CD4-positive, CD25-positive, alpha-beta regulatory T cell (primary cell): ENCODE measurements at places on chromosomes 13 and 19. TPM values are rescaled to one million over a fixed set of nuclear protein-coding genes. Genes with fewer than 3 reads are reported as not detected.
A peak's percentile ranks its signal among the peaks of the same experiment; 100 is the strongest.

The HCST gene
- 640 TPM for polyA plus RNA-seq

The TUBB4A gene
- not detected for polyA plus RNA-seq

The ZNF442 gene
- polyA plus RNA-seq, result 0.71 TPM

The REEP6 gene
- polyA plus RNA-seq, result 3.3 TPM

The CBARP gene
- polyA plus RNA-seq, result not detected

The GJA3 gene
- polyA plus RNA-seq, result not detected

The PSG6 gene
- polyA plus RNA-seq, result not detected

The TMEM150B gene
- polyA plus RNA-seq, result not detected

The PCP2 gene
- polyA plus RNA-seq, result 0.86 TPM

DNA sequence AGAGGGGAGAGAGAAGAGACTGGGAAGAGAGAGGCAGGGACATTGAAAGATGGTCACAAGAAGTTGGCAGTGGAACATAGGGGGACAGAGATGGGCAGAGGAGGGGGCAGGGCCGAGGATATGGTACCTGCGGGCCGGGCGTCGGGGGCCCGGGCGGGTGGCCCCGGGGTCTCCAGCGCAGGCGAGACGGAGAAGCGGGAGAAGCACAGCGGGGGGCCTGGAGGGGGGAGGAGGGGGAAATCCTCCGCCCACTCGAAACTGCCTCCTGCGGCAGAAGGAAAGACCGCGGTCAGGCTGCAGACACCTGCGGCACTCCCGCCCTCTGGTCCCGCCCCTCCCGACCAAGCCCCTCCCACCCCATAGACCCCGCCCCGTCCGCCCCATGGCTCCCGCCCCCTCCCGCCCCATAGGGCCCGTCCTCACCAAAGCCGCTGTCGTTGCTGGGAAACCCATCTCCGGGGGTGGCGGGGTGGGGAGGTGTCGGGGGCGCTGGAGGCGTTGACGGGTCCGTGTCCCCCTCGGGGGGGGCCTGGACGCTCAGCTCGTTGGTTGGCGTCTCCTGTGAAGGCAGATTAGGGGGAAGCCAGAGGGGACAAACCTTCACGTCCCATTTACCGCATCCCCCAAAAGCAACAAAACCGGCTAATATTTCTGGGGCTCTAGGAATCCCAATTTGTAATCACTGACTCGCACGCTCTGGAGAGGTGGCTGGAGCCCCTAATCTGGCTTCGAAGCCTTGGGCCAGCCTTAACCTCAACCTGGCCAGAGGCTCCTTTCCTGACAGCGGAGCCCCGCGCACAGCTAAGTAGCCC is 20.4 kb downstream of the LMTK3 start:
- DNase-seq, result peak; percentile 47
- H3K27ac ChIP-seq, result no peak overlapping the region
- no peak overlapping the region for H3K4me3 ChIP-seq
- no peaks in the 10 kb centered on the region for H3K36me3 ChIP-seq
- peaks cover 31% of the 10 kb centered on the region for H3K4me1 ChIP-seq
- peaks cover 12% of the 10 kb centered on the region for H3K27me3 ChIP-seq

GRCh38 chr19:41422456-41422855 is 4.7 kb downstream of the B3GNT8 start:
- H3K4me1 ChIP-seq, result peaks cover 4% of the 10 kb centered on the region
- no peak for DNase-seq
- no peak overlapping the region for H3K4me3 ChIP-seq
- peaks cover 49% of the 10 kb centered on the region for H3K36me3 ChIP-seq

- H3K36me3 ChIP-seq, result no peaks in the 10 kb centered on the region
- H3K27ac ChIP-seq, result no peak overlapping the region
- peaks cover 22% of the 10 kb centered on the region for H3K4me1 ChIP-seq
- DNase-seq, result no peak
- no peaks in the 10 kb centered on the region for H3K27me3 ChIP-seq
Observed at GRCh38 chr19:33520048-33520643, 1.4 kb downstream of the PEPD start.

- H3K4me3 ChIP-seq, result no peak overlapping the region
- no peaks in the 10 kb centered on the region for H3K27me3 ChIP-seq
- DNase-seq, result no peak
- no peaks in the 10 kb centered on the region for H3K4me1 ChIP-seq
Observed at GRCh38 chr13:47288546-47288945, 391.7 kb upstream of the HTR2A start.

- no peak overlapping the region for H3K4me3 ChIP-seq
- H3K27me3 ChIP-seq, result no peaks in the 10 kb centered on the region
- no peak overlapping the region for H3K27ac ChIP-seq
- H3K36me3 ChIP-seq, result no peaks in the 10 kb centered on the region
Observed at GRCh38 chr13:74036373-74036772, 97.8 kb downstream of the KLF12 start.

GRCh38 chr19:23145617-23146415 is 29.0 kb downstream of the ZNF730 start:
- H3K27ac ChIP-seq, result no peak overlapping the region
- no peaks in the 10 kb centered on the region for H3K36me3 ChIP-seq
- DNase-seq, result no peak
- no peak overlapping the region for H3K4me3 ChIP-seq
- H3K27me3 ChIP-seq, result no peaks in the 10 kb centered on the region

DNA sequence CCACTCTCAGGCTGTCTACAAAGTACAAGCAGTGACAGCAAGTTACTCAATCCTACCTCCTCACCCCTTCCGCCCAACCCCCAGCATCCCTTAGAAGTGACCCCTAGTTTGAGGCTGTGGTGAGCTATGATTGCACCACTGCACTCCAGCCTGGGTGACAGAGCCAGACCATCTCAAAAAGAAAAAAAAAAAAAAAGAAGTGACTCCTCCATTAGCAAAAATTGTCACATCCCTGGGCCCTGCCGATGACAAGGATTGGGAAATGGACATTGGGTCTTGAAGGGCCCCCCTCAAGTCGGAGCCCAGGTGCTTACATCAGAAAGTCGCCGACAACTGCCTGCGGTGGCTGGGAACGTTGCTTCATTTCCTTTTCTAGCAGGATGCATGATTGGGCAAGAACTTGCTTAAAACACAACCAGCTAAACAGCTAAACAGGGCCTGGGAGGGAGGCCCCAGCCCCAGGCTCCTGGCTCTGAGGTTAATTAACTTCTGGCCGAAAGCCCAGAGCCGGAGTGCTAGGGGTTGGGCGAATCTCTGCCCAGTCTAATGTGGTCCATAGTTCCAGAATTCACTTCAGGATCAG is 15.3 kb downstream of the RAB3D start:
- H3K4me1 ChIP-seq, result peaks cover 11% of the 10 kb centered on the region
- no peaks in the 10 kb centered on the region for H3K27me3 ChIP-seq
- no peak overlapping the region for H3K27ac ChIP-seq
- H3K36me3 ChIP-seq, result peaks cover 12% of the 10 kb centered on the region
- DNase-seq, result no peak

- H3K27ac ChIP-seq, result no peak overlapping the region
- no peak overlapping the region for H3K4me3 ChIP-seq
- H3K27me3 ChIP-seq, result no peaks in the 10 kb centered on the region
- H3K36me3 ChIP-seq, result peaks cover 76% of the 10 kb centered on the region
- DNase-seq, result no peak
Observed at GRCh38 chr19:6417713-6418561, 6.7 kb downstream of the KHSRP start.

- DNase-seq, result no peak
- no peak overlapping the region for H3K4me3 ChIP-seq
- no peak overlapping the region for H3K27ac ChIP-seq
- no peaks in the 10 kb centered on the region for H3K27me3 ChIP-seq
- no peaks in the 10 kb centered on the region for H3K36me3 ChIP-seq
- H3K4me1 ChIP-seq, result no peaks in the 10 kb centered on the region
Observed at GRCh38 chr13:31444266-31444856, 244.6 kb downstream of the B3GLCT start.

- no peak overlapping the region for H3K4me3 ChIP-seq
- H3K27me3 ChIP-seq, result peaks cover 5% of the 10 kb centered on the region
- H3K27ac ChIP-seq, result no peak overlapping the region
- H3K36me3 ChIP-seq, result no peaks in the 10 kb centered on the region
Observed at GRCh38 chr13:47859165-47859564, 141.9 kb downstream of the SUCLA2 start.

DNA sequence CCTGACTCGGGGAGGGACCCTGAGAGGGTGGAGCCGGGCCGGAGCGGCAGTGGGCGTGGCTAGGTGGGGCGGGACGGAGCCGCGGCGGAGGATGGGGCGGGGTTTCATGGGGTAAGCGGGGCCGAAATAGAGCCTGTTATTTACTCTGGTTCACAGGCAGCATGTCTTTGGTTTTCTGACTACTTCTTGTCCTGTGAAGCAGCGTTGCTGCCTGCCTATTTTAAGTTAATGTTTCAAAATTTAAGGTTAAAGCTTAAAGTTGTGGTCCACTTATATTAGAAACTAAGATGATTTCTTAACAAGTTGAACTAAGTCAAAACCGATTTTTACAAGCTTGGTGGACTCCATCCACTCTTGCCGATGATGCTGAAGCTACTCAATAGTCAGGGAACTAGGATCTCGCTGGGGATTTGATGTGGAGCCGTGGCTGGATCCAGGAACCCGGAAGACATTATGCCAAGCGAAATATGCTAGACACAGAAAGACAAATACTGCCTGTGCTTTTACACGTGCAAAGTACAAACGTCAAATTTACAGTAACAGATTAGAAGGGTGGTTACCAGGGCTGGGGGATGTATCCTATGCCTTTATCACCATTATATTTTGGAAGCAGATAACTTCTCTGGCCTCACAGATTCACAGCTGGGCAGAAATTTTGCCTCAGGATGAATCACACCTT is 433 bp upstream of the ZNF616 start:
- DNase-seq, result no peak
- H3K36me3 ChIP-seq, result no peaks in the 10 kb centered on the region
- peak overlapping the region; percentile 96 for H3K4me3 ChIP-seq
- peak overlapping the region; percentile 88 for H3K27ac ChIP-seq
- H3K4me1 ChIP-seq, result peaks cover 30% of the 10 kb centered on the region

GRCh38 chr19:50647879-50648615 is 1.2 kb upstream of the C19orf81 start:
- no peaks in the 10 kb centered on the region for H3K36me3 ChIP-seq
- DNase-seq, result no peak
- no peaks in the 10 kb centered on the region for H3K4me1 ChIP-seq

DNA sequence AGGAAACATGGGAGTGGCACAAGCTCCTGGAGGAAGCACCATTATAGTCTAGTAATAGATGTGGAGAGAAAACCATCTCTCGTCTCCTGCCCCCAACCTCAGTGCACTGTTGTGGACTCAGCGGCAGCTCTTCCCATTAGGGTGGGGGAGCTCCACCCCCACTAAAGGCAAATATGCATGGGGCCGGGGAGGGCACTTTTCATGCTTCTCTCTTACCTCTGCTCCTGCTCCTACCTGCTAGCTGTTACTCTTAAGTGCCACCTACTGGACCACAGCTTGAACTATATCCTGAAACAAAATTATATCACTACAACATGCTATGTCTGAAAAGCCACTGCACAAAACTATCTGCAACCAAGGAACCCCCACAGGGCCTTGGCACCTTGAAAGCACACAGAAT is 112.6 kb upstream of the DACH1 start:
- no peak for DNase-seq
- no peak overlapping the region for H3K4me3 ChIP-seq
- H3K27ac ChIP-seq, result no peak overlapping the region
- no peaks in the 10 kb centered on the region for H3K27me3 ChIP-seq
- no peaks in the 10 kb centered on the region for H3K36me3 ChIP-seq
- H3K4me1 ChIP-seq, result no peaks in the 10 kb centered on the region

GRCh38 chr13:73954808-73955207 is 179.4 kb downstream of the KLF12 start:
- peaks cover 15% of the 10 kb centered on the region for H3K4me1 ChIP-seq
- no peak overlapping the region for H3K4me3 ChIP-seq
- no peaks in the 10 kb centered on the region for H3K36me3 ChIP-seq
- no peaks in the 10 kb centered on the region for H3K27me3 ChIP-seq
- H3K27ac ChIP-seq, result no peak overlapping the region
- no peak for DNase-seq

DNA sequence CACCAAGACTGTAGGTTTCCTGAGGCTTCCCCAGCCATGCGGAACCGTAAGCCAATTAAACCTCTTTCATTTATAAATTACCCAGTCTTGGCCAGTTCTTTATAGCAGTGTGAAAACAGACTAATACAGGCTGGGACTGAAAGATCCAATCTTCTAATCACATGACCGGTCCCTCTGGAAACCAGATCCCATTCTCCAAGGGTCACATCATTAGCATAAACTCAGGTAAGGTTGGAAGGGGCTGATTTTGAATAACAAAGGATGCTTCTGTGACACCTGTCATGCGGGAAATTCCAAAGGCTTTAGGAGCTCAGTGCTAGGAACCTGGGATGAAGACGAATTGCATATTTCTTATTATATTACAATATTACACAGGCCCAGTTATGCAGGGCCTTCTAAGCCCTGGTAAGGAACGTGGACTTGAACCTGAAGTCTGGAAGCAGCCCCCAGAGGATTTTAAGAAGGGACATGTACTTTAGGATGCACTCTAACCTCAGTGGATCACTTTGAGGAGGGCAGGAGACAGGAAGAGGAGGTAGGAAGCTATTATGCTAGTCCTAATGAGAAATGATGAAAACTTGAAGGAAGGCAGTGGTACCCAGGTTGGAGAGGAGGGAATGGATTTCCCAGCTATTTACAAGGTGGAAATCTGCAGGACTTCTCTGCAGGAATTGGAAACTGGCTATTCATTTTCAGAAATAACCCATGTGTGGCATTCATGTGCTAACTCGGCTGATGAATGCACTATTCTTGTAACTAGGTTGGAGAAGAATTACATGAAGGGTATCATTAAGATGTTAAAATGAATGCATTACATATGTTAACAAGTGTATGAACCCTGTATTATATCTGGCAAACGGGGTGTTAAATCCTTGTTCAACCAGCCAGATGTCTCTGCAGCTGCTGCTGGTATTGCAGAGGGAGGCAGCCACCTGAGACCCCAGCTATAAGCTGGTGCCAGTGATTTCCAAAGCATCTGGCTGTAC is 19.3 kb downstream of the TNFSF11 start:
- no peaks in the 10 kb centered on the region for H3K4me1 ChIP-seq
- no peak for DNase-seq
- no peak overlapping the region for H3K4me3 ChIP-seq
- H3K27me3 ChIP-seq, result no peaks in the 10 kb centered on the region
- H3K36me3 ChIP-seq, result no peaks in the 10 kb centered on the region

DNA sequence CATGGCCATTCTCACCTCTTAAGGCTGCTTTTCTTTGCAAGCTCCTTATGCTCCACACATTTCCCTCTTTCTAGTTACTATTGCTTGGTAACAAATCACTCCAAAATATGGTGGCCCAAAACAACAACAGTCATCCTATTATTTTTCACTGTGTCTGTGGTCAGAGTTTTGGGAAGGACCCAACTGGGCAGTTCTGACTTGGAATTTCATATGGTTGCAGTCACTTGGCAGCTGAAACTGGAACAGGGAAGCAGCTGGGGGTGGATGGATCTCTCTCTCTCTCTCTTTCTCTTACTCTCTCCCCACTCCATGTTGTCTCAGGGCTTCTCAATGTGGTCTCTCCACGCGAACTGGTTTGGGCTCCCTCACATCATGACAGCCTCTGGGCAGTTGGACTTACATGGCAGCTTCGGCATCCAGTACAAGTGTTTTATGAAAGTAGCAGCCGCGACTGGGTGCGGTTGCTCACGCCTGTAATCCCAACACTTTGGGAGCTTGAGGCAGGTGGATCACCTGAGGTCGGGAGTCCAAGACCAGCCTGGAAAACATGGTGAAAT is 39.6 kb downstream of the NUMBL start:
- no peaks in the 10 kb centered on the region for H3K36me3 ChIP-seq
- H3K4me1 ChIP-seq, result no peaks in the 10 kb centered on the region
- H3K4me3 ChIP-seq, result no peak overlapping the region
- no peak overlapping the region for H3K27ac ChIP-seq

- no peaks in the 10 kb centered on the region for H3K4me1 ChIP-seq
- H3K4me3 ChIP-seq, result no peak overlapping the region
- no peak for DNase-seq
- H3K27me3 ChIP-seq, result peaks cover 10% of the 10 kb centered on the region
- H3K36me3 ChIP-seq, result no peaks in the 10 kb centered on the region
Observed at GRCh38 chr13:111895896-111896821, 170.8 kb upstream of the SOX1 start.
